Naive B cell (primary cell): ENCODE measurements at places on chromosomes 1 and 21.

GRCh38 chr1:210321552-210321951 lies 7.2 kb upstream of the HHAT start:
- no peak for DNase-seq

DNA sequence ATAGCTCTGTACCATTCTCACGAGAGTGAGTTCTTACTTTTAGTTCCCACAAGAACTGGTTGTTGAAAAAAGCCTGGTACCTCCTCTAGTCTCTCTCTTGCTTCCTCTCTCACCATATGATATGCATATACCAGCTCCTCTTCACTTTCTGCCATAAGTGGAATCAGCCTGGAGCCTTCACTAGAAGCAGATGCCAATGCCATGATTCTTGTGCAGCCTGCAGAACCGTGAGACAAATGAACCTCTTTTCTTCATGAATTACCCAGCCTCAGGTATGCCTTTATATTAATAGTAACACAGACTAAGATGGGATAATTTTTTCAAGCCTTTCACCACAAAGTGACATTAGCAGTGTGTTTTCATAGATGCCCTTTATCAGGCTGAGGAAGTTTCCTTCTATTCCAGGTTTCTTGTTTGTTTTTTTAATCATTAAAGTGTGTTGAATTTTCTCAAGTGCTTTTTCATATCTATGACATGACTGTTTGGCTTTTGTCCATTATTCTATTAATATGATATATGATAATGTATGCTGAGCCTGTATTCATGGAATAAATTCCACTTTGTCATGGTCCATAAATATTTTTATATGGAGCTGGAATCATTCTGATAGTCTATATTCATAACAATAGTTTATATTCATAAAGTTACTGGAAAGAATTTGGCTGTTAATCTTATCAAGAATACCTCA lies 40.7 kb upstream of the C1orf185 start:
- no peak for DNase-seq

DNA sequence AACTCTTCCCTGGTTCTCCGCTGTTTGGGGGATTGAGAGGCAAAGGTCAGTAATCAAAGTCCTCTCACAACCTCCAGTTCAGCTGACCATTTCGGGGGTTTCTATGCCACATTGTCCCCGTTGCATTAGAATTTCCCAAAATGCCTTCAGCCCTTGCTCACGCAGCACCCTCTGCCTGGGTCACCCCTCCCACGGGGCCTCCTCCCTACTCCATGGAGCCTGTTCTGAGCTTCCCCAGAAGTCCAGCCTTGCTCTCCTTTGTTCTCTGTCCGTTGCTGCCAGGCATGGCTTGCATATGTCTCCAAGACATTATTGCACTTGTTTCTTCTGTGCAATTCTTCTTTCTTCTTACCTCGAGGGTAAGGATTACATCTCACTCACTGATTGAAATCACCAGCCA lies 16.5 kb downstream of the DMRTB1 start:
- no peak for DNase-seq

DNA sequence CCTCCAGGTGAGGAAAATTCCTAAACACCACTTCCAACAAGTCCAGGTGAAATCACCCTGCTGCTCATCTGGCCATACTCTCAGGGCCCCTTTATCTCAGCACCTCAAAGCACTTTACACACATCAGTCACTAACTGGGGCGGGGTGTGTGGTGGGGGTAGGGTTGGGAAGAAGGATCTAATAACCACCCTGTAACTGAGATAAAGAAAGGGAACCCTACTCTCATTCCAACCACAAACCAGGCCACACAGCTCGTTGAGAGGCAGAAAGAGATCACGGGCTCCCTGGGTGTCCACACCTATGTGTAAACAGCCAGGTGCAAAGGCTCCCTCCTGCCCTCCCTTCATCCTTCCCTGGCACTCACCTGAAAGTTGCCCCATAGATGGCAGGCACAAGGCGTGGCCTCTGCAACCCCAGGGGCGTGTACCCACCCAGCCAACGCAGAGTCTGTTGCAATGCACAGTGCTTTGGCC lies 20.4 kb downstream of the GPR161 start:
- DNase-seq = no peak

GRCh38 chr1:175404177-175404576 lies 211.6 kb upstream of the KIAA0040 start:
- DNase-seq = no peak

GRCh38 chr1:164515711-164516331 lies 43.2 kb upstream of the PBX1 start:
- no peak for DNase-seq

DNA sequence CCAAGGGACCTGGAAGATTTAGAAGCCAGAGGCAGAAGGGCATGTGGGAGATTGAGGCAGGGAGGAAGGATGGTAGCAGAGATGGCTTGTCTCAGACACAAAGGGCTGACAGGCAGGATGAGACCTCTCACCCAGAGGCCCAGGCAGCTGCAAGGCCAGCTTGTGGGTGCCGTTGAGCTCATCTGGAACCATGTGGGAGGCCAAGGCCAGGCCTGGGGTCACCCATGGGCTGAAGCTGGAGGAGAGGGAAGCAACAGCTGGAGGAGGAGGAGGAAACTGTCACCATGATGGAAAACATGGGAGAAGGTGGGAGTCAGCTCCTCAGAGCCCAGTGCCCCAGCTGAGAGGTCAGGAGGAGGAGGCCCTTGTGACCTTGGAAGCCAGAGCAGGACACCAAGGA lies 6.4 kb downstream of the CRABP2 start:
- no peak for DNase-seq

GRCh38 chr1:222387007-222387814 lies 160.7 kb downstream of the HHIPL2 start:
- DNase-seq = no peak

DNA sequence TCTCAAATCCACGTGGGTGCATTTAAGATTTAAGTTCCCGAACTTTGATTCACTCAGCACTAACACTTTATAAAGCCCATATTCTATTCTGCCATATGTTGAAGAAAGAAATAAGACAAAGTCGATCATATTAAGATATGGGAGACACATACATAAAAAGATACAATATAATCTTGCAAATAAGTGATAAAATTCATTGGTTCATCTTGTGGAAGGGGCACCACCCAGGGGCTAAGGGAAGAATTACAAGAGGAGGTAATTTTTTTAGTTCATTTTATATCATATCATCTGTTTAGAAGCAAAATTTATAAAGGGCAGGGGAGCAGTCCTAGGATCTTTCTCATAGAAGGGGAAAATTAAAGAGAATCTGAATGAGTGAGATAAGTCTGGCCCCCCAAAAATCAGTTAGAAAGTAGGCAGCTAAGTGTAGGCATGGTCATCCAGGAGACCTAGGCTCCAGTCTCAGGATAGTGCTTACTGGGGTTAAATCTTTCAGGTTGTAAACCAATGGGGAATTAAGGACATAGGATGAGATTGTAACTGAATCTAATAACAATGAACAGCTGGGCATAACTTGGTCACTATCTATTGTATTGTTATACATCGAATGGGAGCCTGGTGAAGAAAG lies 124.2 kb upstream of the L1TD1 start:
- DNase-seq = no peak

GRCh38 chr1:52111492-52111891 lies 30.4 kb upstream of the ZFYVE9 start:
- DNase-seq = no peak
